ENCODE measurements at places on chromosomes 16 and 17.

GRCh38 chr16:24151482-24151939, 104.6 kb upstream of the CACNG3 start:
- DNase-seq: peak; percentile 56

DNA sequence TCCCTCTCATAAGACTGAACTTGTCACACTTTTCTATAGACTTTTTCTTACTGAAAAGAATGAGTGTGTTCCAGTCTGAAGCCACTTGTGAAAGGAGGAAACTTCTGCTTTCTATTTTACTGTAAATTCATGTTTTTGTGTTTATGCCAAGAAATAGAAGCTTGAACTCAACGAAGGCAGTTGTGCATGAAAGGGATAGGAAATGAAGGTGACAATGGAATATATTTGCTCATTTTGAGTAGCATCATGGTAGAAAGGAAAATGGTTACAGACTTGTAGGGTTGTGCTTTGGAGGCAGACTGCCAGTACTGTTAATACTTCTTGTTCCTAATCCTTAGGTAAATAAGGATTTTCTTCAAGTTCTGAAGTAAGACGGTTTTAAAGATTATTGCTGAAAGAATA, 8.1 kb downstream of the CLTC start:
- DNase-seq: no peak

GRCh38 chr17:41781404-41782110, 5.0 kb downstream of the JUP start:
- DNase-seq: no peak

GRCh38 chr17:56367366-56367765, 214.1 kb downstream of the ANKFN1 start:
- DNase-seq: no peak

GRCh38 chr17:48259694-48260291, 152.2 kb downstream of the SNX11 start:
- no peak for DNase-seq

GRCh38 chr17:77898521-77899434, 59.7 kb upstream of the TNRC6C start:
- no peak for DNase-seq

DNA sequence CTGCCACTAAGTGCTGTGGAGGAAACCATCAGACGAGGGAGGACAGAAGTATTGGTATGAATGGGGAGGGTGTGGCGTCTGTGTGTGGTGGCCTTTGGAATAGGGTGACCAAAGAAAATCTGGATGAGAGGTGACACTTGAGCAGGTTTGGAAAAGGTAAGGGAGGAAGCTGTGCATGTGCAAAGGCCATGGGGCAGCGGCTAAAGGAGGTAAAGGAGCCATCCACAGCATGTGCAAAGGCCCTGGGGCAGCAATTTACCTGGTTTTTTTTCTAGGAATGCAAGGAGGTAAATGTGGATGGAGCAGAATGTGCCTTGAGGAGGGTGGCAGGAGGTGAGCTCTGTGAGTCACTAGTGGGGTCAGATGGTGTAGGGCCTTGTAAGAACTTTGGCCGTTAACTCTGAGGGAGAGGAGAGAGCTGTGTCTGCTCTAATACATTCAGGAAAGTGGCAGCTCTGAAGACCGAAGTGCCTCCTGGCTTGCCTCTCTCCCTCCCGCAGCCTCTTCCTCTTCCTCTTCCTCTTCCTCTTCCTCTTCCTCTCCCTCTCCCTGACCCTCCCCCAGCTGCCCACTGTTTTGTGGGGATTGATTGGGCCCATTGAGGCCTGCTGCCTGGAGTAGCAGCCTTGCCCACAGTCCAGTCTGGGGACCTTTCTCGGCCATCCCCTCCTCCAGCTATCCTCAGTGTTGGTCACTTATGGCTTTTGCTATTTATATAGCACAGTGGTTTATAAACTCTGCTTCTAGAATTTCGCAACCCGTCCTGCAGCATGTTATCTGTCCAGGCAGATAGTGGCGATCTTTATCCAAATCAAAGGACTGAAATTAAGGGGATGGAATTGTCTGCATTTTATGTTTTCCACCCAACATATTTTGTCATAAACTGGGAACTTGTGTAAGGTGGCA, 38.7 kb downstream of the CMIP start:
- DNase-seq: no peak

GRCh38 chr17:28765038-28765437, 21.2 kb downstream of the TRAF4 start:
- no peak for DNase-seq

GRCh38 chr17:58384897-58385296, 32.4 kb downstream of the RNF43 start:
- DNase-seq: no peak

DNA sequence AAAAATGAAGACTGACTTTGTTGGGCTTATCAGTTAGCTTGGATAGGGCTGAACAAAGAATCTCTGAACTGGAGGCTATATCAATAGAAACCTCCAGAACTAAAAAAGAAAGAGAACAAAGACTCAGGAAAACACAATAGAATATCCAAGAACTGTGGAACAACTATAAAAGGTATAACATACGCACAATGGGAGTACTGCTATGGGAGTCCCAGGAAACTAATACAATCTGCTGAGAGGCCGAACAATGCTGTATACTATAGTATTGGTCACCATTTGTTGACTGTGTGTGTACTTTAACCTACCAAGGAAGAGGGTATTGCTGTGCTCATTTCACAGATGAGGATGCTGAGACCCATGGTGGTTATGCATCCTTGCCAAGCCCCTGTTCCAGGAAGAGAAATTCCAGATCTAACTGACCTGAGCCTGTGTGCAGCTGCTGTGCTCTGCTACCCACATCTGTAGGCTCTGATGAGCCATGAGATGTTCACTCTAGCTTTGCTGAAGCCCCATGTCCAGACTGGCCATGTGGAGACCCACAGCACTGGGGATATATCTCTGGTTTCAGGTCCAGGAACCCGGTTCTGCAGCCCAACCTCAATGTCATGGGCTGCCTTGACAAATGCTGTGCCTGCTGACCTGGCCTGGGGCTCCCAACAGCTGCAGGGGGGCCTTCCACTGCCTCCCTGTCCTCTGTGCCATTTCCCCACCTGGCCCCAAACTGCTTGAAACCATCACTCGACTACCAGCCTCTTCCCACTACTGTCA, 254.3 kb upstream of the TNRC6C start:
- DNase-seq: no peak

- DNase-seq: no peak
Measured at GRCh38 chr16:3756113-3756512, 38.8 kb upstream of the TRAP1 start.

DNA sequence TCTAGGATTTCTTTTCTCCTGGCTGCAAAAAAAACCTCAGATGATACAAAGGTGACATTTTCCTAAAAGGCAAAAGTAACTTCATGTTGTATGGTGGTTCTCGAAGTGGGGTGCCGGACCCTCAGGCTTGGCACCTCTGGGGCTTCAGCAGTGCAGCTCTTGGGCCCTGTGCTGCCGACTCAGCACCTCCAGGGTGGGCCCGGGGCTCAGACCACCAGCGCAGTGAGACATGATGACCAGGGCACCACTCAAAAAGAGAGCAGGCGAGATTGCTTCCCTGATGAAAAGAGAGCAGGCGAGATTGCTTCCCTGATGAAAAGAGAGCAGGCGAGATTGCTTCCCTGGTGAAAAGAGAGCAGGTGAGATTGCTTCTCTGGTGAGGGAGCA, 98.7 kb upstream of the ZNF750 start:
- no peak for DNase-seq

DNA sequence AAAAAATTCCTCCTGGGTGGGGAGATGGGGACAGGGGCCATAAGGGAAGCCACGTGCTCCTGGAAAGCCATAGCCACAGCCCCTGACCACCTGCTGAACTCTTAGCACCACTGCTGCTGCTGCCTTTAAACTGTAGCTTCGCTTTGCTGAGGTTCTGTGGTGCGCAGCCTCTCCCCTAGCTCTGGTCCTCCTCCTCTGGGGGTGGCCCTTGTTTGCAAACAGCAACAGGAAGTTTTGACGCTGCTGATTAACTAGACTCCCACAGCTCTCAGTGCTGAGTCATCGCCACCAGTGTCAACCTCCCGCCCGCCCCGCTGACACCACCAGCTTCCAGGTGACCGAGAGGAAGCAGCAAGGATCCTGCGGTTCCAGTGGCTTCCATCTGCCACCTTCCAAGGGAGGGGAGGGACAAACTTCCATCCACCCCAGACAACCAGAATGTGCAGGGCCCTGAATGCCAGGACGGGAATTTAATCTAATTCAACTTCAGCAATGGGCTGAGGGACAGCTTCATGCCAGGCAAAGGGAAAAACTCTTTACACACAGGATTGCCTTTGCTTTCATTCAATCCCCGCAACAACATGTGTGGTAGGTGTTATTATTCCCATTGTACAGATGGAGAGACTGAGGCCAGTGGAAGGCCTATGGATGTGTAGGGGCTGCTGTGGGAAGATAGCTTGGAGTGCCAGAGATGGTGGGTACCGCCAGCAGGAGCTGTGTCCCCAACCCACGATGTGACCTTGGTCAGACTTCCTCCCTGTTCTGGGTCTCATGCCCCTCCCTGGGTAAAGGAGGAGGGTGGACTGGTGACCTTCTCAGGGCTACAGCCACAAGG, 8.1 kb upstream of the KIFC3 start:
- DNase-seq: peak; percentile 95

- DNase-seq: no peak
Measured at GRCh38 chr16:62805221-62805857, 769.1 kb upstream of the CDH8 start.

- no peak for DNase-seq
Measured at GRCh38 chr17:80615376-80615775, 70.7 kb downstream of the RPTOR start.

GRCh38 chr17:2025622-2026309, 632 bp upstream of the RTN4RL1 start:
- peak; percentile 68 for DNase-seq

- no peak for DNase-seq
Measured at GRCh38 chr17:44831371-44831770, 1.3 kb upstream of the GJC1 start.

GRCh38 chr16:85634747-85635544, 21.8 kb downstream of the GSE1 start:
- no peak for DNase-seq

DNA sequence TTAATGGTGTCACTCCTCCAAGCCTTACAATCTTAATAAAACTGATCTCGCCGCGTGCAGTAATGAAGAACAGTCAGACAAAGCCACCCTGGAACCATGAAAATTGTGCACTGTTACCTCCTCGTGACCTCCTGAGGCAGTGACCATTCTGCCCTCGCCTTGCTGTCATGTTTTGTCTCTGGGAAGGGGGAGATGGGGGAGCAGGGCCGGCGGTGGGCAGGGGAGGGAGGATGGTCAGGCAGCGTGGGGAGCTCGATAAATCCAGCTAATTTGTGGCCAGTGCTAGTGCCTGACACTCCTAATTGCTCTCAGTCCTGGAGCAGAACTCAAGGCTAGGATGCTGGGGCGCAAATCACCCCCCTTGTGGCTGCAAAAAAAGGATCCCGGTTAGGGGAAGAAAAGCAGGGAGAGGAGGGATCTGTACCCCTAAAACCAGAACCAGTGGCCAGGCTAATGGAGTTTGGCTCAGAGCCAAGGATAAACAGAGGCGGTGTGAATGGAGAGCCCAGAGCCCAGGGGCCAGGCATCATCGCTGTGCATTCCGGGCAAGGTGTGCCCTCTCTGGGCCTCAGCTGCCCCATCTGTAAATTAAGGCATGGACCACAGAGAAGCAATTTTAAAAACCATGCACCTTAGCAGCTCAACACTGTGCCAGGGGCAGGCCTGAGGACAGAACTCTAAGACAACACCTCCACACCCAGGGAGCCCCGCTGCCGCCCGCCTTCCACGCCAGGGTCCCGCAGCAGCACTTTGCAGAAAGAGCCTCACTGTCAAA, 113.3 kb downstream of the ZNF423 start:
- no peak for DNase-seq

- peak; percentile 81 for DNase-seq
Measured at GRCh38 chr16:28181515-28181914, 30.2 kb downstream of the XPO6 start.

GRCh38 chr17:58083491-58084316, 485 bp downstream of the DYNLL2 start:
- peak; percentile 80 for DNase-seq

- DNase-seq: no peak
Measured at GRCh38 chr16:75921281-75921680, 195.0 kb upstream of the CPHXL start.

- no peak for DNase-seq
Measured at GRCh38 chr17:68048996-68049395, 13.5 kb downstream of the KPNA2 start.

DNA sequence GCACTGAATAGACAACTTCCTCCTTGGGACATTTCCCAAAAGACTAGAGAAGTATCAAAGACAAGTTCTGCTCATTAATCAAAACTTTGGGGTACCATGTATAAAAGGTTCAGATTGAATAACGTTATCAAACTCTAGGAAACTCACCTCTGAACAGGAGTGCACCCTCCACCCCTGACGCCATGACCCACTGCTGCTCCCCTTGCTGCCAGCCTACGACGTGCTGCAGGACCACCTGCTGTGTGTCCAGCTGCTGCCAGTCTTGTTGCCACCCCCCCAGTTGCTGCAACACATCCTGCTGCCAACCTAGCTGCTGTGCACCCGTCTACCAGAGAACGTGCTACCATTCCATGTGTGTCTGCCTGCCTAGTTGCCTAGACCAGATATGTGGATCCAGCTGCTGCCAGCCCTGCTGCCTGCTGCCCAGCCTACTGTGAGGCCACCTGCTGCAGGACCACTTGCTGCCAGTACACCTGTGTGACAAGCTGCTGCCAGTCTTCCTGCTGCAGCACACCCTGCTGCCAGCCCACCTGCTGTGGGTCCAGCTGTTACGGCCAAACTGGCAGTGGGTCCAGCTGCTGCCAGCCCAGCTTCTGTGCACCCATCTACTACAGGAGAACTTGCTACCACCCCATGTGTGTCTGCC, 13.8 kb upstream of the KRTAP9-2 start:
- no peak for DNase-seq

- no peak for DNase-seq
Measured at GRCh38 chr16:13961099-13961811, 41.3 kb downstream of the ERCC4 start.

- no peak for DNase-seq
Measured at GRCh38 chr16:27318392-27319256, 4.8 kb downstream of the IL4R start.

GRCh38 chr17:6525731-6526130, 30.6 kb downstream of the PITPNM3 start:
- DNase-seq: no peak

DNA sequence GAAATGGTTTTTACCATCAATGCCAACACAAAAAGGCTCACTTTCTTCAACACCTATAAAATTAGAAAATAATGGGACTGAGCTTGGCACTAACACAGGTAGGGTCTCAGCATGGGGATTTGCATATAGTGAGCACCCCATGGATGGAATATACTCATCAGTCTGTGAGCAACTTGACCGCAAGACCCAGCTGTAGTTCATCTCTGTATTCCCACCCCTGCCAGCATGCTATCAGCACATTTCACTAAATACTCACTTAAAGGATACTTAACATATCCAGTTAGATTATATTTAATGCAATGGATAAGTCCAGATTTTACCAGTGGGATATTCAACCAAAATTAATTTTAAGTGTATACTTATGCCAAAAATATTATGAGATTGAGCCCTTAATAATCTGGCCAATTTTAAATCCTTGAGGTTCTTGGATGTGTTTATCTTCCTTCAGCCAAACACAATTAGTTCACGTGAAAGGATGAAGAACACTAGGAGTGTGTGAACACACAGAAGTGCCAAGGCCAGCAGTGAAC, 66.7 kb downstream of the C16orf95 start:
- DNase-seq: no peak
